ENCODE measurements at places on chromosomes 5 and 9. TPM values are rescaled to one million over a fixed set of nuclear protein-coding genes. Genes with fewer than 3 reads are reported as not detected.

DNA sequence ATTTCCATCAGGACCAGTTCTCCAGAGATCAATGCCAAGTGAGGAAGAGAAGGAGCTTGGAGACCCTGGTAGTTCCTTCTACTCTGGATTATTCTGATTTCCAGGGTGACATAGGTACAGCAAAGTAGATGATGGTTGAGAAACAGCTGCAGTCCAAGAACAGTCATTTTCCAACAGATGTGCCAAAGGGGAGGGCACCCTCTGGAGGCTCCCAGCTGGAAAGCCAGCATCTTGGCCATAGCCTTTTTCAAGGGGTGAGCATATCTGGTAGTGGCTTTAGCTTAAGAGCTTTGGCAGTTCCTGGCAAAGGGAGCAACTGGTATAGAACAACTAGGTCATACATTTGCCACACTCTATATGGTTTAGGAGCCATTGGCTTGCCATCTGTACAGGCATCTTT lies 492.7 kb downstream of the RASEF start:
- DNase-seq: no peak

DNA sequence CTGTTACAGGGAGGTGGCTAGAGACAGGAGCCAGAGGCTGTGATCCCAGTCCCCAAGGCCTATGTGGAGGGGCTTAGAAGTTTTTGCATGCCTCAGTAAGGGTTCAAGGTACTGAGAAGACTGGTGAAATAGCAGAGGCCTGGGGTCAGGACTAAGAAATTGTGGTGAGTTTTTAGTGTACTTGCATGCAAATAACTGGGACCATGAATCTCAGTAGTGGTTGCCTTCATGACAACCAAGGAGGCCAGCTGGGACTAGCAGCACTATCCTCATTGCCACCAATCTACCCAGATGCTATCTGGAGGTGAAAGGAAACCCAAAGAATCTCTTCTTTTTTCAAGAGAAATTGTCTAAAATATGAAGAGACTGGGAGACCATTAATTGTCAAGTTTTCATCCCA lies 395.1 kb downstream of the CETN3 start:
- no peak for DNase-seq

DNA sequence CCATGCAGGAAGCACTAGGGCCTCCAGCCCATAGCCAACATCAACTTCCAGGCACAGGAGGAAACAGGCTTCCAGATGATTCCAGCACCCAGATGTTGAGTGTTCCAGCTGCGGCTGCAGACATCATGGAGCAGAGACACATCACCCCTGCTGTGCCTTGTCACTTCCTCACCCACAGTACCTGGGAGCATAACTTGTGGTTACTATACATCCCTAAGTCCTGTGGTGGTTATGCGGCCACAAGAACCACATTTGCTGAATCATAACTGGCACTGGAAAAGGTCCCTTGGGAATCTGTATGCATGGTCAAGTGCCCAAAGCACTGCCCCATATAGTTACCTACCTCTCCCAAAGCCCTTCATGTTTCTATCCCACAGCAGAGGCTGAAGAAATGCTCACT lies 56.6 kb downstream of the WHRN start:
- peak; percentile 33 for DNase-seq

DNA sequence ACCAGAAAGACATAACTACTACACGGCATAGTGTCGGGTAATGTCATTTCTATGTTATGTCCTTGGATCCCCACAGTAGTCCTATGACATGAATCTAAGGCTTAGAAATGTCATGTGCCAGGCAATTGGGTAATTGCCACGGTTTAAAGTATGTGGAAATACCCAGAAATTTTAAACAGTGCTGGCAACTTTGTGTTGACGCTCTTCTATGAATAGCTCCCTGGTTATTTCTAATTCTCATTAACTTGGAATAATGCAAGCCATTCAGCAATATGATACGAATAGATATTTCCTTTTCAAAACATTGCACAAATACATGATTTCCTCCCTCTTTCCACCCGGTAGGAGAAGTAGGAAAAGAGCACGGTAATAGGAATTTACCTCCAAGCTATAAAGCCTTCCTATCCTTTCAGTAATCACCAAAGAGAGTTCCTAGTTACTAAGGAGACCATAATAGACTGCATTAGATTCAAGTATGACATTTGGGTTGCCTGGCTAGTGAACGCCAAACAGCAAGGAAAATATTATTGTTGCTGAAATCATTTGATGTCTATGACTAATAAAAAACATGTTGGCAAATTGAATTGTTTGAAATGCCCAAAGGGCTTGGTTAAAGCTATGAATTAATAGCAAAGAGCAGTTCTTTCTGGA lies 168.4 kb downstream of the CCDC192 start:
- peak; percentile 82 for DNase-seq

Gene DHX29
- total RNA-seq: 23.4 TPM

DNA sequence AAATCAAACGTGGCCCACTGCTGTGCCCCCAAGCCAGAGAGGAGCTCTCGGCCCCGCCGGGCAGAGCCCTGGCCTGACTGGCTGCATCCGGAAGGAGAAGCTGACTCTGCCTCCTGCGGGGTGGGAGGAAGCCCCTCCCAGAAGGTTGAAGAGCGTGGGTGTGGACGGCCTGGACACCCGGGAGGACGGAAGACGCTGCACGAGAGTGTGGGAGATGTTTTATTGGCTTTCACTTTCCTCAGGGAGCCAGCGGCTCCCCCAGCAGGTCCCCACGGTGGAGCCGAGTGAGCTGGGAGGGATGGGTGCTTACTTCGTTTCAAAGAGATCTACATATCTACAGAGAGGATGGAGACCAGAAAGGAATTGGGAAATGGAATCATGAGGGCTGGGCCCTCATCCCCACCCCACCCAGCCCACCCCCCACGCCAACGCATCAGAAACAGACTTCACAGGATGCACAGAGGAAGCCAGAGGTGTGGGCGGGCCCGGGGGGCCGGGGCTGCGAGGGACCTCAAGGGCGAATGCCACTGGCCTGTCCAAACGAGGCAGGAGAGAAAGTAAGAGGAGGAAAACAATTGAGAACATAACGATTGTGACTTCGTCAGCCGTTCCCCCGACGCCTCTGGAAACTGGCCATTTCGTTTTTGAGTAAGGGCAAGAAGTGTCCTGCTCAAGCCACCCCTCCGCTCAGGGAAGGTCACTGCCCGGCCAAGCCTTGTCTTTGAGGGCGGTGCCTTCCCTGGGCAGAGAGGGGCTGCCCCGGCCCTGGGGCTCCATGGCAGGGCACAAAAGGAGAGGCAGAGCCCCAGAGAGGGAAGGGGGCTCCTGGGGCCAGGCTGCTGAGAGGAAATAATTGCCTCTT lies 32.1 kb downstream of the FAM163B start:
- no peak for DNase-seq

Gene PDE8B
- total RNA-seq: 0.05 TPM

GRCh38 chr9:115461280-115461679 lies 343.3 kb upstream of the TNC start:
- DNase-seq: no peak

DNA sequence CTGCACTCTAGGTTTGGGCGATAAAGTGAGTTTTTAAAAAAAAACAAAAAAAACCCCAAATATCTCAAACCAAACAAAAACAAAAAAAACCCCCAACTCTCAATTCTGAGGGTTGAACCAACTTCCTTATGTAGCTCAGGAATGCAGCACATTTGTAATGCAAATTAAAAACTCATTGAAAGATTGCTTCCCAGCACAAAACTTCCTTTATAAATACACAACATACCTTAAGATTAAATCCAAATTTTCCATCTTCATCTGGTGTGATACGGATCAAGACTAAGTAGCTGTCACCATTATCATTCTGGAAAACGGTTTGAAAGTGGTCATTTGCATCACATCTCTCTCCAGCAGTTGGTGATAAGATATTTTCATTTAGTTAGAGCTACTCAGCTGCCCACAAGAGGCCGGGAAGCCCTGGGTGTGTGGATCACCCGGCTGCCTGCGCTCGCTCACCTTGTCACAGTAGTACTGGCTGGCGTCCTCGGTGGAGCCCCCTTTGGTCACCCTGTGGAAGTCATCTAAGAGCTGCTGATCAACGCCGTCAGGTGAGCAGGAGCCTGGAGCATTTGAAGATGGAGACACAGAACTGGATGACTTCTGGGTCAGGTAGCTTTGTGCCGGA lies 88.2 kb downstream of the PTPN3 start:
- DNase-seq: no peak

- DNase-seq: no peak
Observed at GRCh38 chr5:116063950-116064349, 20.9 kb upstream of the COMMD10 start.

Gene CBY3
- total RNA-seq: not detected

Gene TMCO6
- 18.9 TPM for total RNA-seq

DNA sequence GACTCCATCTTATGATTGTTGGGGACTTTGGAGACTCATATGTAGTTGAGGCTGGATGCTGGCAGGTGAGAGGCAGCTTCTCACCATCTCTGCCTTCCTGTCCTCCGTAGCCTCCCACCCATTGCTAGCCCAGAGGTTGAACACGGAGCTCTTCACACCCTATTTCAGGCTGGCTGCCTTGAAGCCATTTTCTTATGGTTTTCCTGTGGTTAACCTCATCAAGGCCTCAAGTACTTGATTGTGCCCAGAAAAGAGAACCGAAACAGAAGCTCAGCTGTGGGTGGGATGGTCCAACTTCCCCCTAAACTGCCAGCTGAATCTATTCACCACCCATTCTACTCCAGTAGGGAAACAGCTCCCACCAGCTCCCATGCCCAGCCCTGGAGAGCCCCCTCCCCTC lies 102.9 kb downstream of the LIFR start:
- DNase-seq: no peak

- no peak for DNase-seq
Observed at GRCh38 chr9:18588002-18588401, 114.0 kb downstream of the ADAMTSL1 start.

Gene PCDHGB4
- 12.5 TPM for total RNA-seq

Gene AIF1L
- 450 TPM for total RNA-seq

- peak; percentile 36 for DNase-seq
Observed at GRCh38 chr5:121630402-121630801, 221.3 kb upstream of the FTMT start.

Gene SLC46A2
- not detected for total RNA-seq

GRCh38 chr9:133113949-133114885 lies 6.8 kb downstream of the RALGDS start:
- peak; percentile 32 for DNase-seq

Gene ASPN
- not detected for total RNA-seq

Gene MAMDC4
- total RNA-seq: 6.8 TPM

DNA sequence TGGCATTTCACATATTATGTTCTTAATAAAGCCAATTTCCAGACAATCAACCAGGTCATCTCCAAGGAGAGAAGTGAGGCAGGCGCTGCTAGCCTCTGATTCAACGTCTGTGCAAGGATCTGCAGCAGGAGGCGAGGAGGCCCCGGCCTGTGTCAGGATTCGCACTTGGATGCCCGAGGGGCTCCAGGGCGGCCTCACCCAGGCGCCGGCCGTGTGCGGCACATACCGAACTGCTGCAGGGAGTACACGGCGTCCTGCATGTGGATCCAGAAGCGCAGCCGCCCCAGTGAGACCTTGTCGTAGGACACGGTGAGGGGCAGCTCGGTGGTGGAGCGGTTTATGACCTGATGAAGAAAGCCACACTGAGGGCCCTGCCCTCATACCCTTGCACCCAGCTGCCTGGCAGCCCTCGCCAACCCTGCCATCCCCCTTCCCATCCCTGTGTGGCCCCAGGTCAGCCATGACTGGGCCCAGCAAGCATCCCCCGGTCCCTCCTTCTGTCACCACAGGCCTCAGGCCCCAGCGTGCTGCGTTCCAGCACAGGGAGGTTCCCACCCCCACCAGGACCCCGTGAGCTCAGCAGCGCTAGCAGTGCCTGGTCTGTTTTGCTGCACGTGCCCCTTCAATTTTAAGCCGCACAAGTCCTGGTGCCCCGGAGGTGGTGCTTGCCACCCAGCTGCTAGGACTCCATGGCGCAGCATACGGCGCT lies 9.9 kb downstream of the CLPTM1L start:
- DNase-seq: no peak

- peak; percentile 31 for DNase-seq
Observed at GRCh38 chr9:93682155-93682968, 106.0 kb downstream of the PHF2 start.

DNA sequence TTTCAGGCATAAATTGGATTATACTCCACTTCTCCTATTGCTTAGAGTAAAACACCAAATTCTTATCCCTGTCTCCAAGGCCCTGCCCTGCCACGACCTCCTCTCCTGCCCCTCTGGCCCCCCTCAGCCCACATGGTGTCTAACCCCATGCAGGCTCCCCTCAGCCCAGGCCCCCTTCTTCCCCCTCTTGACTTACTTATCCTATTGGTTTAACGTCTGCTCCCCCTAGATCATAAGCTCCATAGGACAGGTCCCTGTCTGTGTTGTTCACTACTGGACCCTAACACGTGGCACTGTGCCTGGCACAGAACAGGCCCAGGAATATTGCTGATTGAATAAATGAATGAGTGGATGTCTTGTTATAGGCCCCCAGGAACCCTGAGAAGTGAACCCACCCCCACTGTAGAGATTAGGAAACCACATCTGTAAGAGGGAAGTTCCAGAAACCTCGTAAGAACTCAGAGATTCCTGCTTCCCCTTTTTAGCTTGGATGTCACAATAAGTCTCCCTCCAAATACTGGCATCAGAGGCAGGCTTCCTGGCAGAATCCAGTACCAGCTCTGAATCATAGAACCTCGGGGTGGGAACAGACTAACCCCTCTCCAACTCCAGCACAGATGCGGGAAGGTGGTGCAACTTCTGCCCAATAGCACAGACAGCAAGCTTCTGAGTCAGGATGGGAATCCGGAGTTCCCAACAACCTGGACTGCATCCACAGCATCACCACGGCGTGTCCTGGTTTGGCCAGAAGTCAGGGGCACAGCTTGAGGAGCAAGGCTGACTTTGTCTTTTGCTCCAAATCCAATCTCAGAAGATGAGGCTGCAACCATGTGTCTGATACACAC lies 31.5 kb downstream of the HRH2 start:
- no peak for DNase-seq

DNA sequence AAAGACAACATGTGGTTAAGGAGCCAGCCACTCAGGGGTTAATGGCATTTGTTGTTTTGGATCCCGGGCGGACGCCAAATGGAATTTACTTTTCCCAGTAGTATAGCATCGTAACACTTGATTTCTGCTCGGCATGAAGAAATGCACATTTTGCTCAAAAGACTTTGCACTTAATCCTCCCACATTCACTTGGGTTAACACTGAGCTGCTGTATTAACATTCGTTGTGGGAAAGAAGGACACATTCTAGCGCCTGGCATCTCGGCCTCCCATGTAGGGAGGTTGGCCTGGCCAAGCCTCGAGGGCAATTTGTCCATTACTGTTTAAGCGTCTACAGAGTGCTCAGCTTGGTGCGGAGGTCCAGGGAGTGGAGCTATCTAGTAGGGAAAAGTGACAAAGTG lies 32.3 kb upstream of the INSYN2B start:
- DNase-seq: no peak

- DNase-seq: peak; percentile 52
Observed at GRCh38 chr5:82975812-82976211, 101.4 kb downstream of the TMEM167A start.

DNA sequence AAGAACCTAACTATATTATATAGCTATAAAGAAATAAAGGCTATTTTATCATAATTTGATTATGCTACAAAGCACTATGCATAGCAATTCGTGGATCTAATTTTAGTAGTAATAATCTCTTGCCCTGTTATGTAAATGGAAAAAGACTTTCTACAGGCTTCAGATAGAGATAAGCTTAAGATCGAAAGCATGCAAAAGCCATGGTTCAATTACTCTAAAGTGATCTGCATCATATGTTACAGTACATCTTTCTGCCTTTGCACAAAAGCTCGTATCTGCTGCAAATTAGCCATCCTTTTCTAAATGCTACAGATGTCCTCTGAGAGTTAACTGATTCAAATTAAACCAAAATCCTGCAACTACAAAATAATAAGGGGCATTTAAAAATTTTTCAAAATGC lies 234.8 kb upstream of the TMEM161B start:
- DNase-seq: no peak

GRCh38 chr9:134217431-134218210 lies 53.3 kb upstream of the RNU6ATAC start:
- no peak for DNase-seq
